ENCODE measurements at places on chromosomes 7 and 10.
A peak's percentile ranks its signal among the peaks of the same experiment; 100 is the strongest.

DNA sequence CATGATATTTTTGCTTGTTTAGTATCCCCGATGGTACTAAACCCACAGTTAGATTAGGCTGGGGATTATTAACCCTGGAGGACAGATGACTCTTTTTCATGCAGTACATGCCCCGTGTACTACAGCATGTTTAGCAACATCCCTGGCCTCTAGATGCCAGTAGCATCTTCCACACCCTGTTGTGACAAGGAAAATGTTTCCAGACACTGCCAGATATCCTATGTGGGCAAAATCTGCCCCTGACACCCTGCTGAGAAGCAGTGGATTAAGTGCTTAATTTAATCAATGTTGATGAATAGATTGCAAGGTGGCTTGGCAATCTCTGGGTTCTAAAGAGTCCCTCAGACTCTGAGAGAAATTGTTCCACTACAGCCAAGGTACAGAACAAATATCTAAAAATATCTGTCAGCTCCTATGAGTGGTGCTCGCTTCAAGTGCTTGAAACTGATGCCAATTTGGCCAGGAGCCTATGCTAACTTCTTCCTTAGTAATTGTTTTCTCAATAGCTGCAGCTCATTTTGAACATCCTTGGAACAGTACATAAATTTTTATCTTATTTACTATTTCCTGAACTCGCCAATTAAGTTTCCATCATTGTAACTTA lies 247.0 kb downstream of the SORCS1 start:
- DNase-seq = no peak

DNA sequence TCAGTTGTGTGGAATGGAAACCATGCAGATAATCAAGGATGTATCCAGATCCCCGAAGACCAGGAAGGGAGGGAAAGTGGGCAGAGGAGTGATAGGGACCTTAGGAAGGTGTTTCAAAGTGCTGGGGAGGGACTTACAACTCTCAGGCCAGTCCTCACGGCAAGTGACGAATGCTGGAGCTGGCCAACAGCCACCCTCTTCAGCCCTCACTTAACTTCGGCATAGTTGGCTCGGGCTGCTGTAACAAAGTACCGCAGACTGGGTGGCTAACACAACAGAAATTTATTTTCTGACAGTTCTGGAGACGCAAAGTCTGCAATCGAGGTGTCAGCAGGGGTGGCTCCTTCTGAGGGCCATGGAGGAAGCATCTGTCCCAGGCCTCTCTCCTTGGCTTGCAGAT lies 265.9 kb upstream of the YAE1 start:
- no peak for DNase-seq

GRCh38 chr10:48467669-48468068 lies 137.2 kb downstream of the ARHGAP22 start:
- no peak for DNase-seq

GRCh38 chr10:110829721-110830410 lies 41.9 kb upstream of the PDCD4 start:
- DNase-seq = no peak

DNA sequence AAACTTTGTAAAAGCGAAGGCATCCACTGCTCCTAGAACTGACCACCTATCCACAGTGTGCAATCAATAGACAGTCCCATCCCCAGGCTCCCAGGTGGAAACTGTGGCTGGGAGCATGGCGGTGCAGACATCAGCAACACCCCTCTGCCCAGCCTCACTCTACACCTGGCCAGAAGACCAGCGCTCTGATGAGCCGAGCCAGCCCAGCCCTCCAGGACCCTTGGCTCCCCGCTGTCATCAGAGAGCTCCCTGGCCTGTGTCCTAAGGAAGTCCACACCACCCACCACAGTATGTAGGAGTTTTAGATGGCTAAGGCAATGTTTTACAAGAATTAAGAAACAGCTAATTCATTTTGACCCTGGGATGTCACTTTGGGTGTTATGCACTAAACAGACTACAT lies 81.0 kb downstream of the VOPP1 start:
- no peak for DNase-seq

DNA sequence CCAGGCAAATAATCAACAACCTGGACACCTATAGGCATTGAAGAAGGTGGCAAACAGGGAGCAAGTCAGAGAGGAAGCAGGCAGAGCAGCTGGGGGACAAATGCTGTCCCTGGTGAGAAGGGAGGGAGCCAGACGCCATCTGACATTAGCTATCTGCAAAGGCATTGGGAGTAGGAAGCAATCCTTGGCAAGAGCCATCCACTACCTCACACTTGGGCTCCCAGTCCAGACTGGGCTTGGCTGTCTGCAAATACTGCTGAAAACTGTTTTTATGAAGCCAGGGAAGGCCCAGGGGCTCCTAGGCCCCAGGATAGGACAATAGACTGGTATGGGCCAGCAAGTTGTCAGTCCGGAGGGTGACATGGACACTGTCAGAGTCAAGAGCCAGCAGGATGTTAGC lies 132.5 kb downstream of the SORBS1 start:
- DNase-seq = no peak

DNA sequence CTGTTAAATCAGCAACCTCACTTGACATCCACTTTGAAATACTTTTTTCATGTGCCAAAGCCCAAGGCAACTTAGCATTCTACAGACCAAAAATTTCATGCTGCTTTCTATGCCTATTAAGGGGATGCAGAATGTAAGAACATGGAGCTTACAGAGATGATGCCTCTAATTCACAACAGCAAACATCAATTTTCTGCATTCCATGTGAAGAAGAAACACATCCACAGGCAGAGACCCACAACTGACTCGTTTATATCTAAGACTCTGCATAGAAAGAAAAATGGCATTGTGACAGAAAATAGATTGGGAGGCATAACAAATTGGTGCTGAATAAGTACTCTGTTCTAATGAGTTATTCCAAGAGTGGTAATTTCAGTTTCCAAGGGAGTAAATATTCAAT lies 107.6 kb downstream of the SGMS1 start:
- DNase-seq = no peak

GRCh38 chr10:130360826-130361311 lies 224.7 kb downstream of the GLRX3 start:
- DNase-seq = no peak

DNA sequence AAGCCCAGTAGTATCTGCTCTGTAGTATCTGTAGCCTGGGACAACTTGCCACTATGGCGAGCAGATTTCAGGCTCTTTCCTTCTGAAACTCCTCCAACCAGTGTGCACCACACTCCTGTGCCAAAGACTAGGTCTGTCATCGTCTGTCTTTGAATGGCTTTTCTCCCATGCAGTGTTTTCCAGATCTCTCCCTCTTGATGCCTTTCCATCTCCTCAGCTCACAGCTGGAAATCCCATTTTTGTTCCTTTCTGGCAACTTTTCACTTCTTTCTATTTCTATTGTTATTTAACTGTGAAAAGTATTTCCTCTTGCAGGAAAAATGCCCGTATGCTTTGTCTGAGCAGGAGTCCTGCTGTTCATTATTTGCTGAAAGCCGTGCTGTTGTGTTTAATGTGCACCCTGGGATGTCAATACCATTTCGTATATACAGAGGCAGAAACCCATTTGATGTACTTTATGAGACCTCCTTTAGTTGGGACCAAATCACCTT lies 373.7 kb downstream of the PHTF2 start:
- DNase-seq = no peak

GRCh38 chr10:56991591-56992069 lies 630.6 kb upstream of the ZWINT start:
- no peak for DNase-seq

DNA sequence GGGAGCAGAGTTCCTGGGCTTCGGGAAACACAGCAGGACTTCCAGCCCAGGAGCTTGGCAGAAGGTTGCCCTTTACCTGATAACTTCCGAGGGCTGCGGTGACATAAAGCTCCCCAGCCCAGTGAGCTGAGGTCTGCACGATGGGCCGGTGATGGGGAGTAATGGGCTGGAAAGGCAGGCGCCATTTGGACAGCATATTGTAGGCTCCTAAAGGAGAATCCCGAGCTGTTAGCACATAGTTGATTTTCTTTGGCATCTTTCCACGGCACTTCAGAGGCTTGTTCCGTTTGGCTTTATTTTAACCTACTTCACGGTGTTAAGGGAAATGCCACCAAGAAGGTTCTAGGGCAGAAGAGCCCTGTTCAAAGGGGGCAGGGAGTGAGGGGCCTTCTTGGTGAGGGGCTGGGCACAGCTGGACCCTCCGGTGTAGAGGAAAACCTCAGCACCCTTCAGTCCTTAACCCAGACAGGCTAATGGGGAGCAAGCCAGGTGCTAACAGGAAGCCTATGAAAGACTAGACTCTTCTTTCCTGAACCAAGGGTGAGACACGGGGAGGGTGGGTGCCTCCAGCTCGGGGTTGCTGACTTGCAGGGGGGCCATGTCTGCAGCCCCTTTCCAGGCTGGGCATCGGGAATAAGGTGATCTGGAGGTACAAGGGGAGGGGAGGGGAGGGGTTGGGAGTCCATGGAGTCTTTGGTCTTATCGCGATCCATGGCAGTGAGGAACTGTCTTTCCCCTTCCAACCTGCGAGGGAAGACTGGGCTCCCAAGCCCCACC lies 347.7 kb downstream of the GLRX3 start:
- DNase-seq = no peak

GRCh38 chr7:65444899-65445823 lies 71.5 kb downstream of the ZNF92 start:
- DNase-seq = no peak

- DNase-seq = peak; percentile 34
These were observed 6.1 kb downstream of the GSTO2 start for GRCh38 chr10:104274762-104275721.

- DNase-seq = no peak
These were observed 60.0 kb downstream of the GRK5 start for GRCh38 chr10:119267384-119267783.
